Naive thymus-derived CD8-positive, alpha-beta T cell (primary cell): ENCODE measurements at places on chromosomes 1 and 21.

- no peak for DNase-seq
Measured at GRCh38 chr1:211677659-211678058, 2.2 kb upstream of the NEK2 start.

- DNase-seq = no peak
Measured at GRCh38 chr1:99439433-99440075, 175.3 kb downstream of the PLPPR4 start.

- no peak for DNase-seq
Measured at GRCh38 chr1:201376464-201377374, 761 bp downstream of the TNNT2 start.

- DNase-seq = no peak
Measured at GRCh38 chr21:35019631-35020032, 29.5 kb downstream of the RUNX1 start.

GRCh38 chr1:206717674-206717989 is 32.9 kb downstream of the MAPKAPK2 start:
- DNase-seq = no peak

DNA sequence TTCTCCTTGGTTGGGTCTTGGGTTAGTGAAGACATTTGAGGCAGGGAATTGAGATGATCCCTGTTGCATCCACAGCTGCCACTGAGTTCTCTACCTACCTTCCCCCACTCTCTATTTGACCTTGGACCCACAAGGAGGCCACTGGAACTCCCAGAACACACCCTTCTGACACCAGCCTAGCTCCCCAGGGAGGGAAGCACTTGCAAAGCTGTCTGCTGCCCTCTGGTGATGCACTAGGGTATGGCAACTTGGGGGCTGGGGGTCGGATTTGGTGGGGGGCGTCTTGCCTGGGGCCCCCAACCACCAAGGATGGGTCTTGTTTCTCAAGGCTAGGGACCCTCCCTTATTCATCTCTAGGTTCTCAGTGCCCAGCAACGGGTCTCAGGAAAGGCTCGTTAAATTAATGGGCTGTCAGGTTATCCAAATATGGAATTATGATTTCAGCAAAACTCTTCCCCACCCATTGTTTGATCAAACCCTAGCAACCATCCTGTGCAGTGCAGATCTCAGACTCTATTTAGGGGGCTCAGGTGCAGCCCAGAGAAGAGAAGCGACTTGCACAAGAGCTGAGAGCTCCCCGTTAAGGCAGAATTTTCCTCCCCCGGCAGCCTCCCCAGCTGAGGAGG is 177.8 kb upstream of the KLHDC7A start:
- no peak for DNase-seq

GRCh38 chr1:80566123-80566522 is 1234.6 kb upstream of the ADGRL2 start:
- no peak for DNase-seq

GRCh38 chr1:26016953-26017545 is 4.5 kb upstream of the EXTL1 start:
- DNase-seq = peak; percentile 65

DNA sequence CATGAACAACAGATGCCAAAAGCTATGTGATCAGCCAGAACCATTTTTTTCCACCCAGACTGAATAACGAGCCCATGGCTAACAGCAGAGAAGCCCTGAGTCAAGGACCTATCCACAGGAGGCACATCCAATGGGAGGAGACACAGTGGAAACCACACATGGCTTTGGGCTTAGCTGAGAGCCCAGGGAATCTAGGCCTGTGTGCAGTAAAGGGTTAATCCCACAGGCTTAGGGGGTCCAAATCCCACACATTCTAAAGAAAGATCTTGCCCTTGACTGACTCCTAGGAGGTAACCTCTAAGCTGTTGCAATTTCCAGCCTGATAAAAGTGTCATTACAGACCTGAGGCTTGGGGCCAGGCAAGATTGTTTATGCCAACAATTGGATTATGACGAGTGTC is 194.5 kb downstream of the DSCAM start:
- DNase-seq = no peak

GRCh38 chr1:1788646-1789431 is 10.6 kb upstream of the NADK start:
- DNase-seq = no peak

DNA sequence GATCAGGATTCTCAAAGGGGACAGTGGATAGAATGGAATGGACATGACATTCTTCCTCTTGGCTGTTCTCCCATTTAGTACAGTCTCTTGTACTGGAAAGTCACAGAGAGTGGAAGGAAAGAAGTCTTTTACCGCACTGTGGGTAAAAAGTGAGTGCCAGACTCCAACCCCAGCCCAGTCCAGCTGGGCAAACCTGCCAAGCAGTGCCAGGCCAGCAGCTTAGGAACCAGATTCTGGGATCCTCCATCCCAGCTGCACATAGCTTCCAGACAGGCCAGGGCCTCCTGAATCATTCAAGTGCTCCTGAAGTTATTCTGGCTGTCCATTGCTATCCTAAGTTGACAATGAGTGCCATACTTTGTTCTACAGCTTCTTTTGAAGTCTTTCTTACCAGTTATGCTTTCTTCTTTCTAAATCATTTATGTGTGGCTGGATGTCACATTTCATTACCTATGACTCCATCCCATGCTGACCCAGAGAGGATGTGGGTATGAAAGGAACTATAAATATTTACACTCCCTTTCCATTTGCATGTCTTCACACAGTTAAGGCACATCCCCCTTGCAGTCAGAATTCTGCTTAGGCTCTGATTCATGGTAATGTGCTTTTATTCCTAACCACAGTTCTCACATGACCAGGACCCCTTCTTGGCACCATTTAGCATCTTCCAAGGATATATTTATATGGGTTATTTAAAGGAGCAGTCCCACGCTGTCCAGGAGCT is 88.9 kb downstream of the AK5 start:
- DNase-seq = no peak

DNA sequence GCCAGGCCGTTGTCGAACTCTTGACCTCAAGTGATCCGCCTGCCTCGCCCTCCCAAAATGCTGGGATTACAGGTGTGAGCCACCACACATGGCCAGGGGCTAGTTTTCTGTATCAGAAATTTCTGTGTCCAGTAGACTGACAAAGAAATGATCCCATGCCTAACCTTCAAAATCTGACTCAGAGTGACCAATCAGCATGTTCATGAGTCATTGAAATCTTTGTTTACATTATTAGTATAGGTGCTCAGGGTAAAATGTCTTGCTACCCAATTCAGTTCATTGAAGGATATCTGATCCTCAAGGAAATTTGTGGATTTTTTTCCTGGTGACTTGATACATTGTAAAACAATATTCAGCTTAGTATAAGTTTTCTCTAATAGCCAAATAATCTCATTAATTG is 11.0 kb upstream of the LDLRAD2 start:
- DNase-seq = no peak

GRCh38 chr1:5992814-5993555 is 760 bp upstream of the NPHP4 start:
- DNase-seq = peak; percentile 10

DNA sequence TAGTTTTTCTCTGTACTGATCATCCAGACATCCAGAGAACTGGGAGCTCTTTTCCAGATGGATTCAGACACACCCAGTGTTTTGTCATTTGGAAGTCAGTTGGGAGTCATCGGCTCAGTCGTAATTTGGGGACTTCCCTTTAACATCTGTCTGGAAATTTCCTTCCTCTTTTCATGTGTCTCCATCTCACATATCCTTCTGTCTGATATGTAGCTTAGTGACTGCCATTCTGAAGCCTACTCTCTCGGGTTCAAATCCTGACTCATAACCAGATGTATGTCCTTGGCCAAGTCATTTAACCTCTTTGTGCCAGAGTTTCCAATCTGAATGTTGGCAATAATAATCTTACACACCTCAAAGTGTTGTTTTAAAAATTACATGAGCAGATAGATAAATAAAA is 3.0 kb downstream of the MORC3 start:
- no peak for DNase-seq

DNA sequence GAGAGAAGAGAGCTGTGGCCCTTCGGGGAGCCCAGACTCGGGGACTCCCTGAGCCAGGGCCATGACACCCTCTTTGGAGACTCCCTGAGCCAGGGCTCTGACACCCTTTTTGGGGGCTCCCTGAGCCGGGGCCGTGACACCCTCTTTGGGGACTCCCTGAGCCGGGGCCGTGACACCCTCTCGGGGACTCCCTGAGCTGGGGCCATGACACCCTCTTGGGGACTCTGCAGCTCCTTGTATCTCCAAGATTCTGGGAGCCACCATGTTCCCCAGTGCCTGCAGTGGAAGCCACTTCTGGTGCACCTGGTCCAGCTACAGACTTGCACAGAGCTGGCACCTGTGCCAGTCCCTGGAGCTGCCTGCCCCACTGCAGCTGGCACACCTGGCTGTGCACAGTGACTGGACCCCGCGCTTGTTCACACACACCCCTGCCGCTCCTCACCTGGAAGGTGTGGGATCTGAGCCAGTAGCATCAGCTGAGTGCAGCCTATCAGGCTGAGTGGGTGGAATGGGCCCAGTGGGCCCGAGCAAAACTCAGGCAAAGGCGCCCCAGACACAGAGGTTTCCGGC is 3.8 kb upstream of the SSU72 start:
- DNase-seq = no peak

GRCh38 chr1:218959784-218960183 is 213.9 kb upstream of the LYPLAL1 start:
- DNase-seq = no peak

DNA sequence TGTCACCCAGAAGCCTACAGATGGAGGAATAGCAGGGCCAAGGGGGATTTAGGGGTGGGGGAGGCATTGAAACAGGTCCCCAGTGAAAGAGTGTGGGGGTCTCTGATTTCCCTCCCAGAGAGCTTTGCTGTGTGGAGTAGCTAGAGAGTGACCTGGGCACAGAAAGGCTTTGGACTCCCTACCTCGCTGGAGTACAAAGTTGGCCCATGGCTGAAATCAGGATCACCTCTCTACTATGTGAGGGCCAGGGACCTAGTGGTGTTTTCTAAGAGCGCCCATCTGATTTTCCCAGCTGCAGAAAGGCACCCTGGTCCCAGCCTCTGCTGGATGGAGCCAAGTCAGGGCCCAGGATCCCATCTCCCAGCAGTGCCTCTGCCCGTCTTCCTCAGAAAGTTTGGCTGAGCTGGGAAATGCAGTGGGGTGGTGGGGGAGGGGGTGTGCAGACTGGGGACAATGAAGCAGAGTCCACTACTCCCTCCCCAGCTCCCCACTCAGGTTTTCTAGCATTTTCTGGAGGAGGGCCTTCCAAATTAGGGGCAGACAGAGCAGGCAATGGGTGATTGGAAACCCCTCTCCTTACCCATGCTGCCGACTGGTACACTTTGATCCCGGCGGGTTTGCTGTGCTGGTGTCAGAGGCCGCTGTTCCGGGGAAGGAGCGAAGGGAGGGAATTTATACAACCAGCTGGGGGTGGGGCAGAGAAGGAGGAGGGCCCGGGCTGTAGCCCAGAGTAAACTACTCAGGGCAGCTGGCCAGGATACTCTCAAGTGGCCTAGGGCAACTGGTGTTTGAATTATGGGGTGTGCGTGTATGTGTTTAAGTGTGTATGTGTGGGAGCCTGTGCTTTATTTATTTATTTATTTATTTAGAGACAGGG is at the start of gene SELENBP1:
Gene SELENBP1 (minus strand): TSS at position 648 of the 877 bp plus-strand sequence. CDS start 64 bp downstream, at position 584.
- DNase-seq = no peak

- DNase-seq = no peak
Measured at GRCh38 chr1:152983743-152984142, at the start of gene SPRR1A. SPRR1A (plus strand) TSS chr1:152984081; CDS start chr1:152985231, 1,150 bp downstream.

DNA sequence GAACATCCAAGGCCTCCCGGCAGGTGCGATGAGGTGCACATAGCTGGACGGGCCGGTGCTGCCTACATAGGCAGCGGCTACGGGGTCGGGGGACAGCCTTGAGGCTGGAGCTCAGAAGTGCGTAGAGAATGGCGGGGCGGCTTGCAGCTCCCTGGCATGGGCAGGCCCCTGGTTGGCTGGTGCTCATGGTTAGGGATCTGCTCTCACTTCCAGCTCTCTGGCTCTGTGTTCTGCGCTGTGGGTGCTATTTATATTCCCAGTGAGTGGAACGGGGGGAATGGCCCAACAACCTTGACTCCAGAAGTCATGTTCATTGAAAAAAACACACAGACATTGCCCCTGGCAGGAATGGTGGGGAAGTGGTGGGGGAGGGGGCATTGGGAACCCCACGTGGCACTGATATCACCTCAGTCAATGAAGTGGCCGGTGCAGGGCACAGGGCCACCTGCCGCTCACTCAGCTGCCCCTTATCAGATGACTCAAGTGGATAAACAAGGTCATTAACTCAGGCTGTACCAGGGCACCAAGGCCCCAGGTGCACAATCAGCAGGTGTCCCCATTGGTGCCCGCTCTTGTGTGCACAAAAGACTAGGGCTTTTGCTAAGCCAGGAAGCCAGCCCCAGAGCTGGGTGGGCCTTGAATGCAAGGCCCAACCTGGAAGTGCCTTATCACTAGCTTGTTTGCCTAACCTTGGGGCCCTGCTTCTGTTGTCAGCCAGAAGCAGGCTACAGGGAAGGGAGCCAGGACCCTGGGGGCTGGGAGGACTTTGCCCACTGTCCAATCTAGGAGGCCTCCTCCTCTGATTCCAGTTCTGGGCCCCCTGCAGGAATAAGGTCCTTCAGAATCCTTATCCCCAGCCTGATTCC is at the start of gene NR0B2:
Gene NR0B2 (minus strand): TSS at position 222 of the 866 bp plus-strand sequence. CDS start 35 bp downstream, at position 187.
- DNase-seq = no peak

GRCh38 chr1:232748910-232749368 is 56.3 kb upstream of the MAP10 start:
- DNase-seq = no peak

DNA sequence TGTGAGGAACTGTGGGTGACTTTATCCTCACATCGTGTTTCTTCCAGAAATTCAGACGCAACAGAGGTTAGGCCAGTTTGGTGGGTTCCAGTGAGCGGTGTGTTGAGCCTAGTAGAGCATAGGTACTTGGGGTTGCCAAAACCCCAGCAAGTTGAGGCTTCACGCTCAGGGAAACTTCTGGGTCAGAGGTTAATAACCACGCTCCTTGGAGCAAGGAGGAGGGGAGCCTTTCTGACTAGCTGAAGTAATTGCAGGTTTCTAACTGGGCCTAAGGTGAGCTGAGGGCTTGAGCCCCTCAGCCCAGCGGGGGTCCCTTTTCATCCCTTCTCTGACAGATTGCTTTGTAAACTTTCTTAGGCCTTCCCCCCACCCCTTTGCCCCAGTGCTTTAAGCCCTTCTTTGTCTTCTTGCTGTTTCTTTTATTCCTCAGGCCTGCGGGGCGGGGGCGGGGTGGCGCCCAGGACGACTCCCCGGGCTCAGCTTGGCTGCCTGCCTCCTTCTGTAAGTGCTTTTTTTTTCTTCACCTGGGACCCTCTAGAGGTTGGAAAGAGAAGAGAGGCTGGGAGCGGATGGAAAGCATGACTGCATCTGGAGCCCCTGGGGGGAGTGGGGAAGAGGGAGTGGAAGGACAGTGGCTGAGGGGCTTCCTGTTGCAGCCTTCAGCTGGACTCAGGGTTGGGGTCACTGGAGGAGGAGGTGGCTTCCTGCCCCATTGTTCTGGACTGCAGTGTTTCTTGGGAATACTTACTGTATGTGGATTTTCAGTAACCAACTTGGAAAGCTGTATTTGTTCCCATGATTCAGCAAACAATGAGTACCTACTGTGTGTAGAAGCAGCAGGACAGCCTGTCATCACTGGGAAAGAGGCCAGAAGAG is 1.3 kb upstream of the ZNF436 start:
- no peak for DNase-seq

DNA sequence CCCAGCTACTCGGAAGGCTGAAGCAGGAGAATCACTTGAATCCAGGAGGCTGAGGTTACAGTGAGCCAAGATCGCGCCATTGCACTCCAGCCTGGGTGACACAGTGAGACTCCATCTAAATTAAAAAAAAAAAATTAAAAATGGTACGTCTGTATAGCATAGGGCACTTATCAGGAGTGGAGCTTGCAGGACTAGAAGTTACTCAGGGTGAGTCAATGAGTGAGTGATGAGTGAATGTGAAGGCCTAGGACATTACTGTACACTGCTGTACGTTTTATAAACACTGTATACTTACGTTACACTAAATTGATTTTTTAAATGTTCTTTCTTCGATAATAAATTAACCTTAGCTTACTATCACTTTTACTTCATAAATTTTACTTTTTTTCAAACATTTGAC is 183.6 kb downstream of the NR5A2 start:
- no peak for DNase-seq
